AG09309 (cell line): ENCODE measurements at places on chromosomes 6 and 20.

DNA sequence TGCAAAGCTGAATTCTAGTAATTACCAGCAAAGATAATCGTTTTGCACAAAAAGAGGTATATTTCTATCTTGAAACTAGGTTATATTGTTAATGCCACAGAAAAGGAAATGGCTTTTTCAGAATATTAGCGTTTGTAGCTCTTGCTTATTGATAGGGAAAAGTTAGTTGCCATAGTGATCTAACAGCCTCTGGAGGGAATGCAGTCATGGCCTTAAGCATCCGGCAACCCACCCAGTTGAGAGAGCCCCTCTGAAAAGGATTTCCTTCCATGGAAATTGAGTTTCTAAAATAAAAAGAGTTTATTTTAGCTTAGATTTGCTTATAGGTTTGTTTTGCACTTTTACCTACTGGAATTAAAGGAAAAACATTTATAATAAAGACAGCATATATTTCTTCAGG is 224.5 kb downstream of the BCKDHB start:
- DNase-seq: no peak

DNA sequence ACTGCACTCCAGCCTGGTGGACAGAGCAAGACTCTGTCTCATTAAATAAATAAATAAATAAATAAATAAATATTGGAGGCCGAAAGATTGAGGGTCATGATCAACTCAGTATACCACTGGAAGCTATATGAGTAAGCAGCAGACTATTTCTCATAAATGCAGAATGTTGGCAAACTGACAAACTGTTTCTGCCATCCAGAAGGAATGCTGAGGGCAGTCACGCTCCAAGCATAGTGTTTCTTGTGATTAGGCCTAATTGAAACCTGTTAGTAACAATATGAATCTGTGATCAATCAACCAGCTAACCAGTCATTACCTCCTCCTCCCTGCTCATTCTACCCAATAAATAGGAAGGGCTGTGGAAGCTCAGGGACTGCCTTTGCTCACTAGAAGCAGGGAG is 15.2 kb upstream of the KCNK15 start:
- peak; percentile 86 for DNase-seq

GRCh38 chr6:165585060-165585459 is 78.0 kb downstream of the PDE10A start:
- no peak for DNase-seq

DNA sequence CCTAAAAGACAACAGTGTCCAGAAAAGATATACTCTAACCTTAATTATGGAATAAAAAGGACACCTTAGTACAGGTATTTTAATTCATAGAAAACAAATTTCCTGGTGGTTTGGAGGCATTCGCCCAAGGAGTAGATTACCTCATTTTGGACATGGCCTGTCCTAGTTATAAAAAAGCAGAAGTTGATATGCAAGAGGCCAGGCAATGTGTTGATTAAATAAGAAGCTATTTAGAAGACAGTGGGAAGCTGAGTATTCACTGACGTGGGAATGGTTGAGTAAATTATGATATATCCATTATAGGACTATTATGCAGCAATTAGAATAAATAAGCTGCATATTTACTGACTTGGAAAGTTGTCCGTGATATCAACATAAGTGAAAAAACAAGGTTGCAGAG is 314.9 kb downstream of the ALDH8A1 start:
- DNase-seq: no peak

DNA sequence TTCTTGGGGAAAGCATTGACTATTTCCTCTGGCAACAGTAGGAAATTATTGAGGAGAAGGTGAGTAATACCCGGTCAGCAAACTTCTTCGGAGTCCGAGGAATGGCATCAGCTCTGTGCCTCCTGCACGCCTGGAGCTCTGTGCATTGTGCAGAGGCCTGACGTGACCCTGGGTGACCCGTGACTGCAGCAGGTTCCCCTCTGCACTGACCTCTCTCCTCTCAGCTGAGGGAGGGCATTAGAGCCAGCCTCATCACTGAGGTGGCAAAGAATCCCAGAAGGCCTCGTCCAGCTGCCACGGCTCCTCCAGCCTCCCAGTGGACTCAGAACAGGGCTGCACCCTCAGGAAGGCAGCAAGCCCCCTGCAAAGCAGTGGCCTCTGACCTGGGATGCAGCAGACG is 502.9 kb downstream of the CD83 start:
- no peak for DNase-seq

GRCh38 chr20:51688600-51689244 is 79.5 kb downstream of the ATP9A start:
- DNase-seq: no peak

- DNase-seq: no peak
Measured at GRCh38 chr6:89002523-89002922, 39.1 kb upstream of the RNGTT start.
